ENCODE measurements at places on chromosomes 7 and 10. TPM values are rescaled to one million over a fixed set of nuclear protein-coding genes. Genes with fewer than 3 reads are reported as not detected.

SLC18A2 gene
- polyA plus RNA-seq = 0.18 TPM

NUDT13 gene
- 6.1 TPM for polyA plus RNA-seq

FEZF1 gene
- polyA plus RNA-seq = not detected

CTAGE4 gene
- 4.6 TPM for polyA plus RNA-seq

AKR1E2 gene
- 9.5 TPM for polyA plus RNA-seq

SYT15 gene
- polyA plus RNA-seq = 19.3 TPM

BCL7B gene
- 32.5 TPM for polyA plus RNA-seq

TEX36 gene
- not detected for polyA plus RNA-seq

CRYGN gene
- polyA plus RNA-seq = 0.56 TPM

LRRN3 gene
- 41.4 TPM for polyA plus RNA-seq

VIPR2 gene
- polyA plus RNA-seq = 0.55 TPM

CYP2E1 gene
- polyA plus RNA-seq = 1.7 TPM

PLAC9 gene
- 72.4 TPM for polyA plus RNA-seq

GPR85 gene
- polyA plus RNA-seq = 2.7 TPM

SLC39A12 gene
- polyA plus RNA-seq = not detected

LLCFC1 gene
- 0.43 TPM for polyA plus RNA-seq

FRMD4A gene
- polyA plus RNA-seq = 60.0 TPM

IFIT1 gene
- polyA plus RNA-seq = 23.5 TPM

NUTM2B gene
- polyA plus RNA-seq = 2.7 TPM

SLC26A5 gene
- polyA plus RNA-seq = 0.98 TPM

CACNB2 gene
- 13.2 TPM for polyA plus RNA-seq

GPC2 gene
- polyA plus RNA-seq = 15.4 TPM

NRP1 gene
- polyA plus RNA-seq = 203 TPM

ZPBP gene
- polyA plus RNA-seq = not detected

KCNIP2 gene
- polyA plus RNA-seq = 5.3 TPM

CDC14C gene
- 0.06 TPM for polyA plus RNA-seq

GSDME gene
- 13.6 TPM for polyA plus RNA-seq

CDK5 gene
- polyA plus RNA-seq = 14.4 TPM

DLG5 gene
- 52.9 TPM for polyA plus RNA-seq

PYROXD2 gene
- 37.4 TPM for polyA plus RNA-seq

PCLO gene
- polyA plus RNA-seq = 5.3 TPM

HABP2 gene
- polyA plus RNA-seq = 0.46 TPM

IFIT1B gene
- 0.67 TPM for polyA plus RNA-seq

GNG11 gene
- polyA plus RNA-seq = 54.5 TPM

RABGEF1 gene
- 36.6 TPM for polyA plus RNA-seq

CPN1 gene
- polyA plus RNA-seq = not detected

ASCC1 gene
- polyA plus RNA-seq = 37.0 TPM

SPDYE11 gene
- 1.1 TPM for polyA plus RNA-seq

TMEM213 gene
- polyA plus RNA-seq = 0.92 TPM

FBXO24 gene
- 3.9 TPM for polyA plus RNA-seq

TMEM236 gene
- 0.40 TPM for polyA plus RNA-seq

PRTFDC1 gene
- polyA plus RNA-seq = 67.2 TPM

SORBS1 gene
- polyA plus RNA-seq = 30.4 TPM

PDE6C gene
- 1.8 TPM for polyA plus RNA-seq

PGAM2 gene
- polyA plus RNA-seq = 0.24 TPM

CALCR gene
- polyA plus RNA-seq = not detected

AOAH gene
- polyA plus RNA-seq = 7.8 TPM

USP54 gene
- 54.8 TPM for polyA plus RNA-seq

CYP2C9 gene
- 1.0 TPM for polyA plus RNA-seq

PDLIM1 gene
- polyA plus RNA-seq = 88.4 TPM

TLX1 gene
- not detected for polyA plus RNA-seq

HOXA3 gene
- polyA plus RNA-seq = 41.2 TPM

TAC1 gene
- polyA plus RNA-seq = not detected
